Gastroesophageal sphincter (tissue), 4 donors: ENCODE measurements at places on chromosomes 7 and 10. TPM values are rescaled to one million over a fixed set of nuclear protein-coding genes. Genes with fewer than 3 reads are reported as not detected.

DDC gene
- total RNA-seq: not detected

ORAI2 gene
- total RNA-seq: 9.4 TPM

C7orf57 gene
- not detected for total RNA-seq

DNA sequence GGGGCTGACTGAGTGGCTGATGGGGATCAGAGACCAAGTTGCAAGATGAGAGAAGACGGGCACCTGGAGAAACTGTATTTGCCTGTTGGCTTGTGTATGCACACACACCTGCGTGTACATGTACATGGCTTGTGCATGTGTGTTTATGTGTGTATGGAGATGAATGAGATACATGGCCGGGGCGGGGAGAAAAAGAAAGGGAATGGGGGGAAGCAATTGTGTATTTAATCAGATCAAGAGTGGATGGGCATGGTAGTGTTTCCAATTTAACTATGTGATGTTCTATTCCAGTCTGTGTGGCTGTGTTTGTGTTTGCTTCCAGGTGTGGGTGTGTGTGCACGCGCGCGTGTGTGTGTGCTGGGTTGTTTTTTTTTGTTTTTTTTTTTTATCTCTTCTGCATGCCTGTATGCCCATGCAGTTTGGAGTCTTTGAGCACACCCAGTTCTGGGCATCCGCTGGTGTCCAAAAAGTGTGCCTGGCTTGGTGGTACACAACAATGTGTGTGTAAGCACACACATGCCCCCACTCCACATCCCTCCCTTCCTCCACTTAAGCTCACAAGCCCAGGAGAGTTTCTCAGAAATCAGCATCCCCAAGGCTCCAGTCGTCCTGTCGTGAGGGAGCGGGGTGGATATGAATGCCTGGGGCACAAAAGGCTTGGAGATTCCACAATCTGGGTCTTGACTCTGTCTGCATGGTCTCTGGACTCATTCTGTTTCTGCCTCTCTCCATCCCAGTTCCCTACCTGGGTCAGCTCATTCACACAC lies 2.5 kb upstream of the VGF start:
- H3K36me3 ChIP-seq: no peaks in the 10 kb centered on the region
- no peak for ATAC-seq
- no peak overlapping the region for H3K27ac ChIP-seq

DNA sequence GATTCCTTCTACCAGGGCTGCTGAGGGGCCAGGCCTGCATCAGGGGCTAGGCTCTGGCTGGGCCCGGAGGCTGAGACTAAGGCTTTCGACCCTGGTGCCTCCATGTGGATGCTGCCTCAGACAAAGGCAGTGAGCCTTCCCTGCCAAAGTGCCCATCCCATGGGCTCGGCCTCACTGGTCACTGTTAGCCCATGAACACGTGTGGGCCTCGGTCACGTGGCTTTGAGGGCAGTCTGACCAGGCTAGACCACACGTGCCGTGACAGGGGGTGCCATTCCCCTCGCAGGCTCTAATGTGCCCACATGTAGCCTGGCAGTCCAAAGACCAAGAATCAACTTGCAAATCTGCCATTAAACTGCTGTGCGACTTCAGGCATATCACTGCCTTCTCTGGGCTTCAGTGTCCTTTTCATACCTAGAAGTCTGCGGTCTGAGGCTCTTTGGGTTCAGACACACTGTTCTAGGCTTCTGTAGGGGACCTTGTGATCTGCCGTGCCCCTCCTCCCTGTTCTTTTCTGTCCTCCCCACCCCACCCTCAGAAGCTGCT lies 17.6 kb upstream of the SLC29A3 start:
- H3K27me3 ChIP-seq: no peaks in the 10 kb centered on the region
- no peaks in the 10 kb centered on the region for H3K4me1 ChIP-seq
- H3K4me3 ChIP-seq: no peak overlapping the region
- no peaks in the 10 kb centered on the region for H3K36me3 ChIP-seq
- no peak for ATAC-seq

- no peaks in the 10 kb centered on the region for H3K36me3 ChIP-seq
- no peak overlapping the region for H3K4me3 ChIP-seq
- no peaks in the 10 kb centered on the region for H3K4me1 ChIP-seq
- no peak for ATAC-seq
- H3K27ac ChIP-seq: no peak overlapping the region
Observed at GRCh38 chr7:77867537-77867865, 68.9 kb downstream of the PHTF2 start.

- no peak overlapping the region for H3K27ac ChIP-seq
- no peaks in the 10 kb centered on the region for H3K36me3 ChIP-seq
- H3K4me1 ChIP-seq: no peaks in the 10 kb centered on the region
- ATAC-seq: no peak
Observed at GRCh38 chr10:7986851-7987250, 67.6 kb upstream of the GATA3 start.

- H3K36me3 ChIP-seq: peaks cover 80% of the 10 kb centered on the region
- no peaks in the 10 kb centered on the region for H3K27me3 ChIP-seq
- H3K4me1 ChIP-seq: no peaks in the 10 kb centered on the region
- no peak overlapping the region for H3K27ac ChIP-seq
Observed at GRCh38 chr7:140033779-140034363, 28.9 kb downstream of the PARP12 start.

GRCh38 chr10:110852947-110853346 lies 18.8 kb upstream of the PDCD4 start:
- no peak overlapping the region for H3K27ac ChIP-seq
- H3K4me1 ChIP-seq: no peaks in the 10 kb centered on the region
- no peak overlapping the region for H3K4me3 ChIP-seq
- H3K27me3 ChIP-seq: no peaks in the 10 kb centered on the region
- no peaks in the 10 kb centered on the region for H3K36me3 ChIP-seq

DNA sequence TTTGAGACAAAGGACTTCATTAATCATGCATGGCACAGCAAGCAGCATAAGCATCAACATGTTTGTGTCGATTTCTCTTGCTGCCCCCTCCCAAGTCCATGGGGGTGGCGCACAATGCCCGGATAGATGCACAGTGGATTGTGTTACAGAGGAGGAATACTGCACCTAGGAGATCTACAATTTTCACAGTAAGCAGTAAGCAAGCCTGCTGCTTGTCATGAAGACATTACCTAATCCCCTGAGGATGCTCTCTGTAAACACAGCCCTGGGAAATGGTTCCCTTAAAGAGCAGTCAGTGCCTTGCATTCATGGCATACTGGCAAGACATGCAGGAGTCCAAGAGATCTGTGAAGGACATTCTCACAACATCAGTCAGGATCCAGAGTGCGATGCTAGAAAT lies 137.7 kb downstream of the ETV1 start:
- H3K4me1 ChIP-seq: no peaks in the 10 kb centered on the region
- H3K4me3 ChIP-seq: no peak overlapping the region
- no peaks in the 10 kb centered on the region for H3K27me3 ChIP-seq
- no peak for ATAC-seq

GRCh38 chr7:30469303-30469702 lies 9.3 kb downstream of the NOD1 start:
- H3K36me3 ChIP-seq: no peaks in the 10 kb centered on the region
- peaks cover 100% of the 10 kb centered on the region for H3K4me1 ChIP-seq
- H3K27me3 ChIP-seq: no peaks in the 10 kb centered on the region
- H3K4me3 ChIP-seq: no peak overlapping the region

DNA sequence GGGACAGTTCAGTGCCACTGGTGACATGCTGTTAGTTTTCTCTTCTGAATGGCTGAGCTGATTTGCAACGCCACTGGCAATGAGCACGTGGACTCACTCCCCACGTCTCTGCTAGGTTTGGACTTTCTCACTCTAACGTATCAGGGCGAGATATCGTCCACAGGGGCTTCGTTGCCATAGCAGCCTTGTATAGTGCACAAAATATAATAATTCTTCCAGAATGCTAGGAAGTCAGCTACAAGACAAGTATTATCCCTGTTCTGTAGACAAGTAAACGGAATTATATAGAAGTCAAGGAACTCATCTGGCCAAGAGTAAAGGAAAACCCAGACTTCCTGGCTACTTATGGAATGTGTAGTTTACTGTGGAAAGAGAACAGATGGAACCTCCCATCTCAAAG lies 226.8 kb downstream of the ARHGAP21 start:
- no peaks in the 10 kb centered on the region for H3K27me3 ChIP-seq
- no peaks in the 10 kb centered on the region for H3K4me1 ChIP-seq
- H3K27ac ChIP-seq: no peak overlapping the region
- no peak for ATAC-seq

DNA sequence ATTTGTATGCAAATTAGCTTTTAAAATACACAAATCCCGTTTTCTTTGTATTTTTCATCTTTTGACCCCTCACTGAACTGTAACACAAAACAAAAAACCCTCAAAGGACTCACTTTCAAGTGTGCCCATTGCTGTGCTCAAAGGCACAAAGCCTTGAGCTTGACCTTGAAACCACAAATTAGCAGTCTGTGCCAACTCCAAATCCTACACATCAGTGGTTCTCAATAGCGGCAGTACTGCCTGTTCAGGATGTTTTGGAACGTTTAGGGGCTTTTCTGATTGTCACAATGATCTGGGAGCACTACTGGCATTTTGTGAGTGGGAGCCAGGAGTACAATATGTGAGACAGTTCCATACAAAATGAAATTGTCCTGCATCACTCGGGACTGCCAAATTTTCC lies 55.5 kb downstream of the KDM7A start:
- H3K4me3 ChIP-seq: no peak overlapping the region
- H3K36me3 ChIP-seq: peaks cover 71% of the 10 kb centered on the region
- H3K4me1 ChIP-seq: no peaks in the 10 kb centered on the region
- no peak for ATAC-seq
- no peak overlapping the region for H3K27ac ChIP-seq
- H3K27me3 ChIP-seq: no peaks in the 10 kb centered on the region

GRCh38 chr7:41869091-41869490 lies 166.2 kb upstream of the INHBA start:
- no peaks in the 10 kb centered on the region for H3K27me3 ChIP-seq
- no peak overlapping the region for H3K4me3 ChIP-seq
- ATAC-seq: no peak
- H3K4me1 ChIP-seq: no peaks in the 10 kb centered on the region

GRCh38 chr10:89165923-89166322 lies 41.2 kb downstream of the CH25H start:
- H3K4me3 ChIP-seq: no peak overlapping the region
- no peak overlapping the region for H3K27ac ChIP-seq
- H3K36me3 ChIP-seq: no peaks in the 10 kb centered on the region
- H3K27me3 ChIP-seq: no peaks in the 10 kb centered on the region
- H3K4me1 ChIP-seq: no peaks in the 10 kb centered on the region

DNA sequence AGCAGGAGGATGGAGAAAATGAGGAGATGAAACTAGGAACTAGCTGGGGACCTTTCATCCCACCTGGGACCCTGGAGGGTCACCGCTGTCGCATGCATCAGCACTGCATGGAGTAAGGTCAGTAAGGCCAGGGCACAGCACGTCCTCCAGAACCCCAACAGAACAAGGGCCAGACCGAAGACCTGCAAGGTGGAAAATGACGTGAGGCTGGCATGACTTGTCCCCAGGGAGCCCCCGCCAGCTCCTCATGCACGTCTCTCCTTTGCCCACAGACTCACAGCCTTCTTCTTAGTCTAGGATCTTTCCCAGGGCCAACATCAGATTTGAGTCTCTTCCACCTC lies 4.7 kb downstream of the ZNF488 start:
- no peak overlapping the region for H3K27ac ChIP-seq
- no peaks in the 10 kb centered on the region for H3K36me3 ChIP-seq
- H3K4me1 ChIP-seq: peaks cover 11% of the 10 kb centered on the region
- no peak overlapping the region for H3K4me3 ChIP-seq
- peaks cover 40% of the 10 kb centered on the region for H3K27me3 ChIP-seq

GRCh38 chr10:79087721-79088120 lies 19.0 kb downstream of the ZMIZ1 start:
- H3K4me1 ChIP-seq: peaks cover 17% of the 10 kb centered on the region
- no peak for ATAC-seq
- no peaks in the 10 kb centered on the region for H3K27me3 ChIP-seq
- no peak overlapping the region for H3K4me3 ChIP-seq
- peak overlapping the region; percentile 75 for H3K27ac ChIP-seq

- no peaks in the 10 kb centered on the region for H3K4me1 ChIP-seq
- ATAC-seq: no peak
- no peak overlapping the region for H3K27ac ChIP-seq
- H3K4me3 ChIP-seq: no peak overlapping the region
- H3K36me3 ChIP-seq: no peaks in the 10 kb centered on the region
Observed at GRCh38 chr7:20064974-20065862, 152.0 kb downstream of the MACC1 start.

GRCh38 chr10:46525824-46526681 lies 30.4 kb downstream of the GPRIN2 start:
- no peak for ATAC-seq
- no peak overlapping the region for H3K4me3 ChIP-seq

DNA sequence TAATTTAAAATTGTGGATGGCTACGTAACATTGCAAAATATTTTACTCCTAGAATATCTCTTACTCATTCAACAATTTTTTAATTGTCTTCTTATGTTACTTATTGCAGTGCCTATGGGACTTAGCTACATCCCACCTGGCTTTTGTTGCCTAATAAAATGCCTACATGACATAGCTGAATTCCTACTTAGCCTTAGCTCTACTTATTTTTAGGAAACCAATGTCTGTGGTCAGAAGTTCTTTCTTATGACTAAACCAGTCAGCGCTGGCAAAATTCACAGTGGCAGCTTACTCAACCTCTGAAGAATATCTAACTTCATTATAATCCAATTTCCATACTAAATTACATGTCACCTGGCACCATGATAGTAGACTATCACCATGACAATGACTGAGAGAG lies 1612.4 kb upstream of the LRRTM3 start:
- ATAC-seq: no peak
- H3K27me3 ChIP-seq: no peaks in the 10 kb centered on the region
- no peaks in the 10 kb centered on the region for H3K36me3 ChIP-seq
